Left ventricle myocardium inferior (tissue), 1 donor: ENCODE measurements at places on chromosomes 7 and 10. TPM values are rescaled to one million over a fixed set of nuclear protein-coding genes. Genes with fewer than 3 reads are reported as not detected.

The CALML3 gene
- not detected for total RNA-seq

The MBLAC1 gene
- total RNA-seq: 2.0 TPM

The PTF1A gene
- total RNA-seq: not detected

DNA sequence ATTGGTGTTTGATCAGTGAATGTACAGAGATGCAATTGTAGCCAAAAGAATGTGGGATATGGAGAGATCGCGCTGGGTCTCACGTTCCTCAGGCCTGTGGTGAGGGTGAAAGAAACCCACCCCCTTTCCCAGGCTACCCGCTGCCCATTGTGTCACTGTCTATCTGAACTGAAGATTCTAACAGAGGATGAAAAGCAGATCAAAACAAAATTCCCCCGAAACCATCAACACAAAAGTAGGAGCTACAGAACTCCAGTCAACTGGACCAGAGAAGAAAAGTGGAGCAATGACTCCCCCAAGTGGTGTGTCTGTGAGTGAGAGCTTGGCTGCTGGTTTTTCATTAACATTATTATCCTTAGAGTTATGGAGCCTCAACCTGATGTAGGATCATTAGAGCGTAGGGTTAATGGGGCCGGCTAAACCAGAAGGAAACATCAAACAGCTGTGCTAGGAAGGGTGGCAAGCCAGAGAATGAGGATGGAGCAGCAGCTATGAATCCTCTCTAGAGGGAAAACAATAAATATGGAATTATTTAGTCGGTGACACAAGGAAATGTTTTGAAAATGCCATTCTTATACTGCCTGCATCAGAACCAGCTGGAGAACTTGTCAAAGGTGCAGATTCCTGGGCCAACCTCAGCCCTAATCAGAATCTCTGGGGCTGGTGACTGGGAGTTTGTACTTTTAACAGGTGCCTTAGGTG lies 38.3 kb downstream of the AKR1B1 start:
- no peak overlapping the region for H3K4me3 ChIP-seq
- H3K4me1 ChIP-seq: no peaks in the 10 kb centered on the region
- no peak for DNase-seq
- H3K27ac ChIP-seq: no peak overlapping the region

DNA sequence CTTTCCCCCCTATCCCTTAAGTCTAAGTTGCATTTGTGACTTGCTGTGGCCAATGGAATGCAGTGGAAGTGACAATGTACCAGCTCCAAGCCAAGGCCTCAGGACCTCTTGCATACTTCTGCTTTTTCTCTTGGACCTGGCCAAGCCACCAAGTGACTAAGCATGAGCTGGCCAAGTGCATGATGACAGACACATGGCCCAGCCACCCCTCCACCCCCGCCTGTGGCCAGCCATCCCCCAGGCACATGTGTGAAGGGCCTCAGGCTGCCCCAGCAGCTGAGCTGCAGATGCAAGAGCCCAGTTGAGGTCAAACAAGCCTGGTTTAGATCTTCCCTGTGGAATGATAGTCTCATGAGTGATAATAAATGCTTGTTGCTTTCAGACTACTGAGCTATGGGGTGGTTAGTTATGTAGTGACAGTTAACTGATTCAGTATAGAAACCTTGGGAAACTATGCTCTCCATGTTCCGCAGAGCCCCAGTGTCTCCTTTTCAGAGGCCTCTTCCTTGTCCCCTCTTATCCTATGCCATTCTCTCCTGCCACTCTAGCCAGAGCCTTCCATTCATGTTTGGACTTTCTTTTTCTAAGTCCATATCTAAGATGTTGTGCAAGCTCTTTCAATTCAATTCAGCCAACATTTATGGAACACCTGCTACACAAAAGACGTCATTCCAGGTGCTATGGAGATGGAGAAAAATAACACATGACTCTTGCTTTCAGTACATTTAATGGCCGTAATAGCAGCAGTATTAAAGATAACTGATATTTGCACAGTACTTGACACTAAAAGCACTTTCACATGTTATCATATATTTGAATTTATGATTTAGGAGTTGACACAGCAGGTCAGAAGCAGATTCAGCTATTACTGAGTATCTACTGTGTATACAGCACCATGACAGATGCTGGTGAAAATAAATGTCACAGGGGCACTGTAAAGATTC lies 55.5 kb upstream of the LOXL4 start:
- no peaks in the 10 kb centered on the region for H3K36me3 ChIP-seq
- H3K4me1 ChIP-seq: peaks cover 34% of the 10 kb centered on the region
- DNase-seq: peak; percentile 74
- H3K27ac ChIP-seq: peak overlapping the region; percentile 70
- peaks cover 10% of the 10 kb centered on the region for H3K27me3 ChIP-seq

DNA sequence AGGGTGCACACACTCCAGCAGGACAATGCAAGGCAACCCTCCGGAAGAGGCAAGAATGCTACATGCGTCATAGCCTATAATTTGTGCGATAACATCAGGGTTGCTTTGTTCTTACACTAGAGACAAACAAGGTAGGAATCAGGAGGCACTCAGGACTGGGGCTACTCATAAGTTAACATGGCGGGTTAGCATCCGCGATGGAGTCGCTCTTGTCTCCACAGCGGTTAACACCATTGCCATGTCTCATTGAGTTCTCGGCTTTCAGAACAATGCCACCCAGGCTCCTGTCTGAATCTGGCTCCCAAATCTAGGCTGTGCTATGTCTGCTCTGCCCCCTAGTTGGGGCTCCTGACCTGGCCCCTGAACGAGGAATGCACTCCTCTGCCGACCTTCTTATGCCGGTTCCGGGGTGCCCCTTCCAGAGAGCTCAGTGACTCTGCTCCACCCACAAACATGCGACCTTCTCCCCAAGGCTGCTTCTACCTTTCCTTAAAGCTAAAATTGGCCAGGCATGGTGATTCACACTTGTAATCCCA lies 24.9 kb upstream of the SLF2 start:
- DNase-seq: no peak
- H3K4me3 ChIP-seq: no peak overlapping the region
- H3K4me1 ChIP-seq: peaks cover 12% of the 10 kb centered on the region

DNA sequence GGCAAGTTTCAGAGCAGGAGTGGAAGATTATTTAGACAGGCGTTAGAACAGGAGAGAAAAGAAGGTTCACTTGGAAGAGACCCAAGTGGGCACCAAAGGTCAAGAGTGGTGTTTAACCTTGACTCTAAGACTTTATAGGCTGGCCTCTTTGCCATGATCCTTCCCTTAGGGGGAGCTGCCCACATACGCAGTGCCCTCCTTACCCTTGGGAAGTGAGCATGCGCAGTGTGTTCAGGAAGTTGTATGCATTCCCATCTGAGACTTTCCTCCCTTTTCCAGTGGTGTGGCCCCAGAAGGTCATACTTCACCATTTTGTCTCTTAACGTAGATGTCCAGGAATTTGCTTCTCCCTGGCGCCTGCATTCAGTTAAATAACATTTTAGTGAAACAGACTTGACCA lies 95.8 kb downstream of the CXCL12 start:
- no peaks in the 10 kb centered on the region for H3K36me3 ChIP-seq
- peaks cover 25% of the 10 kb centered on the region for H3K4me1 ChIP-seq
- no peak overlapping the region for H3K27ac ChIP-seq
- H3K27me3 ChIP-seq: no peaks in the 10 kb centered on the region

DNA sequence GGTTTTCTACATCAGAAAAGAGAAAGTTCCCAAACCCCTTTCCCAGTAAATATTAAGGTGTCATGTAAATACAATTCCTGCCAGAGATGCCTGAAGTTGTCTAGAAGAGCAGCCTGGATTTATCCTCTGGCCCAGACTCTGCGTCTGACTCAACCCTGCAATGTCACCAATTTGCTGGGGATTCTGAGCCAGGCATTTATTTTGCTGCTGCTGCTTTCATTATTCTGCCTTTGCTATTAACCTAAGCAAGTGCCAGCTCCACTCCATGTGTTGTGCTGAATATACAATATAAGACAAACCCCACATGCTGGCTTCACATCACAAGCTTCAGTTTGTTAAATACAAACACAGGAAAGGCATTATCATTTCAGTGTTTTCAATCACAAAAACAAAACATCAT lies 59.1 kb downstream of the ELAPOR2 start:
- H3K4me3 ChIP-seq: no peak overlapping the region
- no peak overlapping the region for H3K27ac ChIP-seq
- no peaks in the 10 kb centered on the region for H3K27me3 ChIP-seq
- peaks cover 39% of the 10 kb centered on the region for H3K4me1 ChIP-seq
- DNase-seq: no peak

DNA sequence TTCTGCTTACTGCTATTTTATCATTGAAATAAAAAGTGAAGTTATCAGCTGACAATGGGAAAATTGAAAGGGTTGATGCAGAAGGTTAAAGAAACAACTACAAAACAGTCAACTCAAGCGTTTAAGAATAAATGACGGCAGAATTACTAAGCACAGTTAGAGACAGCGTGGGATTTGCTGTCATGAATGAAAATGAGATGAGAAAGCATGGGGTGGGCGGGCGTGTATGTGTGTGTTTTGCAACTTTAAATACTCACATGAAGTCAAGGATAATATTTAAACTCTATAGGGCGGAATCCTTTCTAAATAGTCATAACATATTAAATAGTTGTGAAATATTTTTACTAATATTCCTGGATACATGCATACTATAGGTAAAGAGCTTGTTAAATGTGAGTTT lies 450.8 kb downstream of the ETV1 start:
- no peak overlapping the region for H3K4me3 ChIP-seq
- no peak overlapping the region for H3K27ac ChIP-seq
- no peaks in the 10 kb centered on the region for H3K36me3 ChIP-seq

DNA sequence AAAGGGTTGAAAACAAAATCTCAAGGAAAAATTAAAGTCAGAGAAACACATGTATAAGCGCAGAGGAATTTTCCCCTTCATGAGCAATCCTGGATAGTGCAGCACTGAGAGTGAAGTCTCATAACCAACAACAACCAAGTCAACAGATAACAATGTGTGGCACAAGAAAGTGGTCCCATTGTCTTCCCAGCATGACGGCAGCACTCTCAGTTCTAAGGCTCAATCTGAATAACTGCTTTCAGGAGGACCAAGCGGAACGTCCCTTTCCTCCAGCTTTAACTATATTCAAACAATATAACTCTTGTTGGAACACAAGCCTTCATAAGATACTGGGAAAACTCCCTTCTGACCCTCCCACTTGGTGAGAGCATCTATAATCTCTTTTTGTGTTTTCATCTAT lies 137.9 kb downstream of the RAPGEF5 start:
- H3K27ac ChIP-seq: peak overlapping the region; percentile 90
- peaks cover 55% of the 10 kb centered on the region for H3K4me1 ChIP-seq
- H3K27me3 ChIP-seq: no peaks in the 10 kb centered on the region
- H3K36me3 ChIP-seq: no peaks in the 10 kb centered on the region
